ENCODE measurements at places on chromosomes 6 and 20.

DNA sequence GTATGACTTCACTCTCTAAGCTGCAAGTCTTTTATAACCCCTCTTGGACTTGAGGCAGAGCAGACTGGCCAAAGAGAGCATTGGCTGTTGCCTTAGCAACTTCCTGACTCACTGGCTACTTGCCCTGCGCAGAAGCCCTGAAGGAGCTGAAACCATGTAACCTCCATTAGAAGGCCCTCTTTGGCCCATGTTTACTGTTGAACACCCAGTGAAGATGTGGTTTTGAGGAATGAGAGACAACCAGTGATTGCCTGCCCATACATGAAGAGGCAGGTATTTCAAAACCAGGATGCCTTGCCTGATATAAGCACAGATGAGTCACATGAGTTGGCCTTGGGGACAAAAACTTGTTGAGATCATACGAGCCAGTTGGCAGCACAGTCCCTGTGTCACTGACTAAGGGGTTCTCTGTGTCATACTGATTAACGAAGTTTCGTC, 182.5 kb downstream of the EDN1 start:
- no peak for DNase-seq

- DNase-seq: no peak
These were observed 202.1 kb upstream of the HEY2 start for GRCh38 chr6:125547381-125547780.

DNA sequence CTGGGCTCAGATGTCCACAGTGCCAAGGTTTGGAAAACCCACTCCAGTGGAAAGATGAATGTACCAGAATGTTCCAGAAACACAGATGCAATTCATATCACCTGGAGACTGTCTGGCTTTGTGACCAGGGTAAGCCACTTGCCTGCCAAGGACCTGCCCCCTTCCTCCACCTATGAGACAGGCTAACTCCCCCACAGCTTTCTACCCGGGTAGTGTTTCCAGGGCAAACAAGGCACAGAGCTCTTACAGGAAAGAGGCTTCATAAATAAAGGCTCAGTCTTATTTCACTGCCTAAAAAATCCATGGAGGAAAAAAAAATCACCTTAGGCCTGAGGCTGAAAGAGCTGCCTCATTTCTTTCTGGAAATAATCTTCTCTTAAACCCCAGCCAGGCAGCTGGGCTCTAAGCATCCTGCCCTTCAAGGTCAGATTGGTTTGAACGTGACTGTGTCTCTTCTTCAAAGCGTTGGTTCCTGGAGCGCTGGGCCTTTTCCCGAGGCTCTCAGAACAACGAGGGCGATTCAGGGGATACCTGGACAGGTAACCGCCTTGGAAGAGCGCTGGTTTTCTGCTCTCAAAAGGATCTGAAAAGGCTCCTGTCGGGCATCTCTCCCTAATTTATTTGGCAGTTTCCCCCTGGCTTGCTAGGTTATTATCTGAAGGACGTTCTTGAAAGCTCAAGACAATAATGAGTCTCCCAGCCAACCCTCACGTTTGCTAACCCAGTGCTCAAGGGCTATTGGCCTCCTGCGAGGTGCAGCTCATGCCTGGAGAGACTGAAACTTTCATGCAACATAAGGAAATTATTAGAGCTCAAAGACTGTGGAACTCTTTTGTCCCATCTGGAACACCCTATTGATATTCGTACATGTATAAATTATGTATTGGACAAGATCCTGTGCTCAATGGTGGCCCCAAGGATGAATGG, 199.2 kb upstream of the PMEPA1 start:
- no peak for DNase-seq

GRCh38 chr20:9490631-9491030, 23.8 kb upstream of the LAMP5 start:
- DNase-seq: no peak

DNA sequence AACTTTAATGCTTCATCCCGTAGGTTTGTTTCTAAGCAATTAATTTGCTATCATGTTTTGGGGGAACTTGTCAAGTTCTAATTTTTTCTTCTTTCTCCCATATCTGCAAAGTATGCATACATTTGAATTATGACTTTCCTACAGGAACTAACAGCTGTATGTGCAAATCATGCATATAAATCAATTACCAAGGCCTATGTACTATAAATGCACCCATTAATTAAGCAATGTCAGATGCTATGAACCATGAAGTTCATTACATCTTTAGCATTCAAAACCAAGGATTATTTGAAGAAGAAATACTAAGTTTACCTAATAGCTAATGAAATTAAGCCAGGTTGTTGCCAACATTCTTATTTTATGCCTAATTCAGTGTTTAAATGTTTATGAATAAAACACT, 851.3 kb downstream of the TFAP2A start:
- DNase-seq: no peak

DNA sequence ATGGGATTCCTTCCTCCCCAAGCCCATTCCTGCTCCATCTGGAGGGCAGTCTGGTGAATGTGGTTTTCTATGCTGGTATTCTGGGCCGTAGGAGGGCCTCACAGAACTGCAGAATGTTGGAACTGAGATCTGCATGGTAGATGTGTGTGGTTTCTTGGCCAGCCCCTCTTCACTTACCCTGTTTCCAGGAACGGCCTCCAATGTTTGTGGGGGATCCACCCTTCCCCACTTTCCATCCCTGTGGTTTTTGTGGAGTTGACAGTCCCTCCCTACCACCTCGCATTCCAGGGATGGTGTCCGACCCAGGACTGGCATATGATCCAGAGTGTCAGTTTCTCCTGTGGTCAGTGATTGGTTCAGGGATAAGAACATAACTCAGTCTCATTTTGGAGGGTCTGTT, 26.7 kb upstream of the TMEM14A start:
- DNase-seq: no peak

GRCh38 chr20:16974080-16974854, 226.1 kb downstream of the OTOR start:
- DNase-seq: no peak

DNA sequence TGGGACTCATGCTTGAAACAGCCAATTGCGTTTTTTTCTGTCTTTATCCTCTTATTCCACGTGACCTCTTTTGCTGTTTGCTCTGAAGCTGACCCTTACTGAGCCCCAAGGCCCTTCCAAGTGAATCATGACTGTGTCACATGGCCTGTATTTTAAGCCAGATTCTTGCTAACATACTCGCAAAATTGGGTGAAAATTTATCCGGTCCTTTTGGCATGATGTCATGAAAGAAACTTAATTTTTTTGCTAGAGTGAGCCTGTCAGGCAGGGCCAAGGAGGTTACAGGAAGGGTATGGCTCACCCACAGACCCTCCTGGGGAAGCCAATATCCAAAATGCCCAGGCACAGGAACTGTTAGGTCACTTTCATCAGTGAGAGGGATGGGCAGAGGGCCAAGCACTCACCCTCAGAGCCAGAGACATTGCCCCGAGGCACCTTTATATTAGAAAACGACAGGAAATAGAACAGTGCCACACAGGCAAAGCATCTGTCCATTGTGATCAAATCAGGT, 296.7 kb downstream of the CDH26 start:
- no peak for DNase-seq

- DNase-seq: no peak
These were observed 458.9 kb downstream of the HACE1 start for GRCh38 chr6:104400844-104401243.

GRCh38 chr6:104326173-104327001, 533.3 kb downstream of the HACE1 start:
- DNase-seq: no peak

DNA sequence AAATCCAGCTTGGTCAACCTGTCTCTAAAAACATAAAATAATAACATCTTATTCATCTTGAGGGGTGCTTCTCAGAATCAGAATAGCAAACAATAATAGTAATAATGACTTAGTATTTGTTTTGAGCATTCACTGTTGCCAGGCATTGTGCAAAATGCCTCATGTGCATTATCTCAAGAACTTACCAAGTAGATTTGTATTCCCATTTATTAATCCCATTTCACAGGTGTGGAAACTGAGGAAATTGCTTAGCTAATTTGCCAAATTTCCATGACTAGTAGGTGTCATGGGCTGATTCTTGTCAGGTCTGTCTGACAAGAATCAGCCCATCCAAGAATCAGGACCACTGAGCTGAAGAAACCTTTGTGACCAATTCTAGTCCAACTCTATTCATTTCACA, 5.5 kb downstream of the TTBK1 start:
- no peak for DNase-seq

DNA sequence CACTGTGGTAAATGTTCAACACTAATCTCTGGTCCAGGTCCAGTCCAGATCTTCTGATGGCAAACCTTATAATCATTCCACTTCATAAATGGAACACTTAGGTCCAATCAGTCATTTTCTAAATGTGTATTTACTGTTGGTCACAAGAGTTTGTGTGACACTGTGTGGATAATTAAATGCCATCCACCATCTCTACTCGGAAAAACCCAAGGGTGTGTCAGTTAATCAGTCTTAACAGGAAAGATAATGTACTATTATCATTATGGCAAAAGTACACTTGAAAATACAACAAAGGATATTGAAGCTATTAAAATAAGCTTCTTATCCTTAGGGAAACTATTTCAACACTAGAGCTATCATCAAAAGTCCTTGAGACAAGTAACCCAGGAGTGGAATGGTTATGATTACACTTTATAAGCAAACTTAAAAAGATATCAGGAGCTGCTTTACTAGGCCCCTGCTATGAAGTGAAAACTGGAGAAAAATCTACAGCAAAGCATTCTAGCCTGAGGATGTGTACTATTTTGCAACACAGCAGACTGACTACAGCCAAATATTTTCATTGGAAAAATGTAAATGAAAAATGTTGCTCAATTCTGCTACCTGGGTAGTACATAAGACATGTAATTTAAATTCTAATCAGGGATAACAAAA, 227.9 kb downstream of the LAMA2 start:
- DNase-seq: no peak

DNA sequence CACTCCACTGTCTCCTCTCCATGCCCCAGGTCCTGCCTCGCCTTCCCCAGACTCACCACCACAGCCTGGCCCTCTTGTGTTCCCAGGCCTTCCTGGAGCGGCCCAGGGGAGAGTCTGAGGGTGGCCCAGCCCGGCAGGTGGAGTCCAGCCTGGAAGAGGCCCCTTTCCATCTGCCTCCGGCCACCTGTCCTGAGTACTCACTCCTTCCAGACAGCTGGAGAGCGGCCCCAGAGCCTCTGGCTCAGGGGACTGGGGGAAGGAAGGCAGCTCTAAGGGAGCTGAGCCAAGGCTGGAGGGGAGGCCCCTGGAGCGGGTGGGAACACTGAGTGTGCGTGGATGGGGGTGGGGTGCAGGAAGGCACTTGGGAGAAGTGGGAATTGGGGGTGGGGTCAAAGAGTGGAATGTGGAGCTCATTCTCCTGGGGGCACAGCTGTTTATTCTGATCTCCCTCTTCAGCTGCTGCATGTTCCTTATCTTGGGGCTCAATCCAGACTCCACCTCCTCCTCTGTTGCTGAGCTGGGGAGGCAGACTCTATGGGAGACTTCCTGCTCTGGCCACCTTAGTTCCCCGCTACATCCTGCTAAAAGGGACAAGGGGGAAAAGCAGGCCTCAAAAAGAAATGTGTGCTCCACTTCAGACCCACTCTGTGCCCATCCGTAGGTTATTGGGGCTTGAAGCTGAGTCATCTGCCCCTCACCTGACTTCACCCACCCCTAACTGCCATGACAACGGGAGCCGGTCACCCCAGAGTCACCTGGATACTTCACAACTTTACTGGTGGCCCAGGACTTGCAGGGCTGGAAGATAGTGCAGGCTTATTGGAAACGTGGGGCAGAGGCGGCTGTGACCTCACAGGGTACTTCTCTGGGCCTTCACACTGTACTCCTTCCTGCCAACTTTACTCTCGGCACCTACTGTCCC, 19.5 kb upstream of the TAF8 start:
- DNase-seq: peak; percentile 59

GRCh38 chr6:38867726-38868125, 152.6 kb downstream of the DNAH8 start:
- DNase-seq: no peak

- no peak for DNase-seq
These were observed 515.7 kb downstream of the NKAIN2 start for GRCh38 chr6:124319410-124319809.

- DNase-seq: no peak
These were observed 64.5 kb downstream of the JAG1 start for GRCh38 chr20:10609276-10609675.

DNA sequence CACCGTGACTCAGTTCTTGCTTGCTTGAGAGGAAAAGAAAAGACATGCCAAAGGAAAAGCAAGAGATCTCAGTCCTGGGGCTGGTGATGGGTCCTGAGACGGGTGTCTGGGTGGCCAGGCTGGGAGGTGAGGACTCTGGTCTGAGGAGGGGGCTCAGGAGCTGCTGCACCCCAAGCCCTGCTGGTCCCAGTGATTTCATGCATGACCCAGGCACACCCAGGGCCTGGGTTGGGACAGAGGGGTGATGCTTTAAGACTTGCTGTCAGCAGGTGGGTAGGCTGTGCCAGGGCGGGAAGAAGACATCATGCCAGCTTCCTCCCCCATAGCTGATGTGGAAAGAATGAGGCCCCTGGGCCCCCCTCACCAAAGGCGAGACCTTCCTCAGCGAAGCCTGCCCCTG, 65.1 kb upstream of the PMEPA1 start:
- no peak for DNase-seq

DNA sequence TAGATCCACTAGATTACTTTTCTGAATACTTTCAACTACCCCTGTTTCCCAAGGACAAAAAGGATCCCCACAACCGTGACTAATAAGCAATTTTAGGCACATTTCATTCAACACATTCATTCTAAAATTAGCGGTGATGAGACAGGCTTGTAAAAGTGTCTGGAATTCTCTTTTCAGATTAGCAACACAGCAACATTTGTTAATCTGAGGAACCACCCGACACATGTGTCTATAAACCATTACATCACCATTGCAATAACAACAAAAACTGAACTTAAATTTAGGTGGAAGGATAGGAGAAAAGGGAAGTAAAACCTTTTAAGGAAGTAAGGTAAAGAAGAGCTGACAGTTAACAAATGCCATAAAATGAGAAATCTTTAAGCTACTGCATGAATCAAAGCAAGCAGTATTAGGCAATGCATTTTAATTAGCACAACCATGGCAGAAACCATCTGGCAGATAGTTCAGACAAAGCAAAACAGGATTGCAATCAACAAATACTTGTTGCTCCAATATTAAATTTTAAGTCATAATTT, 49.1 kb downstream of the MAP3K7 start:
- no peak for DNase-seq

GRCh38 chr6:43830775-43831174, 60.8 kb downstream of the VEGFA start:
- DNase-seq: no peak

DNA sequence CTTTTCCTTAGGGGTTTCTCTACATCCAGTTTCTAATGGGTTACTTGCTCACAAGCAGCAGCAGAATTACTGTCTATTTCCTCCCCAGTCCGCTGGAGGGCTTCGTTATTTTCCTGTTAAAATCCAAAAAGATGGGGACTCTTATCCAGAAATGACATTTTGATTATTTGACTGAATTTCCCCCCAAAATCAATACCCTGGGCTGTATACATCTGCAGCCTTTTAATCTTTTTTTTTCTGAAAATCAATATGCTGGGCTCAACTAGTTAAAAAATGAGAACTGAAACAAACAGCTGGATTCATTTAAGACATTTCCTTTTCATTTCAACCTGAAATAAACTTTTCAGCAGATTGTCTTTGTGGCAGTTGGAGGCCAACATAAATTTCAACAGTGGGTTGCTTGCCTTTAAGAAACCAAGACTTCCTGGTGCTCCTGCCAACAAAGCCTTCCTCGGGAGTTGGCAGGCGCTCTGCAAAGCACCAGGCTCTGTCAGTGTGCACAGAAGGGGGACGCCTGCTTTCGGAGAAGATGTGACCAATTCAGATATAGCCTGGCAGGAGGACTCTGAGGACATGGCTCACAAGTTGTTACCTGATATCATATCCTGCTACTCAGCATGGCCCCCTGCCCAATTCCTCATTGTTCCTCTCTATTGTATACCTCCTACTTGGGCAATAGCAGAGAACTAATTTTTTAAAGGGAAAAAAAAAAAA, 204.7 kb upstream of the ARG1 start:
- DNase-seq: no peak
